Left kidney (tissue), 8 donors: ENCODE measurements at places on chromosomes 2 and 18. TPM values are rescaled to one million over a fixed set of nuclear protein-coding genes. Genes with fewer than 3 reads are reported as not detected.

DNA sequence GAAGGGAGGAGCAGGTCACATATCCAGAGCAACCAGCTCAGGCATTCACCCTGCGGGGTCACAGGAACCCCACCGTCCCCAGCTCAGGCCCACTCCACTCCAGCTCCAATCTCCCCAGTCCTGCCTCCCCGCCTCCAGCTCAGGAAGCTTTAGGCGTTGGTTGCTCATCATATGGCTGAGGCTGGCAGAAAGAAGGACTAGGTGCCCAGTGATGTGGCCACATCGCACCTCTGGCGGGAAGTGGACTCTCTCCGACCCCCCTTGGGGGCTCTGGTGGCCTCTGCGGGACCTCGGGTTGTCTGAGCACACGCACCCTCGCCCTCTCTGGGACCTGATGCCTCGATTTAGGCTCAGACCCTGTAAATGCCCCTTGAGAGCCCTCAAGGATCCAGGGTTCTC is 187.7 kb downstream of the ZFP36L2 start:
- DNase-seq, result no peak

DLX2 gene
- not detected for polyA plus RNA-seq

SLC14A1 gene
- polyA plus RNA-seq, result 1.7 TPM

DNA sequence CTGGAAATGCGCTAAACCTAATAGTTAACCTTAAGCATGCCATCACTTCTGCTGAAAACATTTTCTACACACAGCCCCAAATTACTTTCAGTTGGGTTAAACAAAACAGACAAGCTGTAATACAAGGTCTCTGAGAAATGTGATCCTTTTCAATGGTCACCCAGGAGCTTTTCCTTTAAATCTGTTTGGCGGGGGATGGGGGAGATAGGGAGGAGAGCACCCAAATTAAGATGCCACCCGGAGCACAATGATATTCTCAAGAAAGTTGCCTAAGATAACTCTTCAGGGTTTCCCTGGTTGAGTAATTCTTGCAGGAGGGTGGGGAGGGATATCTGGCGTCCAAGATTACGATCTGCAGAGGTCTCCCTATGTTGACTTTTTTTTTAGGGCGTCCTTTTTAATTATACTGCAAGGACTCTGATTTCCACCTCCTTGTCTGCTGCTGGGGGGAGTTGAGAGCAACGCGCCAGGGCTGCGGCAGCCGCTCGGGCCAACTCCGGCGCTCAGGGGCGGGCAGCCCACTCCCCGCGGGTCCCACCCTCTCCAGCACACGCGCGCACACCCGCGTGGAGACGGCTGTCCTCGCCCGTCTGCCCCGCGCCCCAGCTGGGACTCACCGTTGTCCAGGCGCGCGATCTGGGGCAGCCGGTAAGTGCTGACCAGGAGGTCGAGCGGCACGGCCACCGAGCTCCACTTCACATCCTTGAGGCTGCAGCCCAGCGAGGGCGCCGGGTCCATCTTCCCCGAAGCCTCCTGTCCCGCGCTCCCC is 807 bp downstream of the GAREM1 start:
- DNase-seq, result no peak

NOL4 gene
- polyA plus RNA-seq, result 2.8 TPM

DNA sequence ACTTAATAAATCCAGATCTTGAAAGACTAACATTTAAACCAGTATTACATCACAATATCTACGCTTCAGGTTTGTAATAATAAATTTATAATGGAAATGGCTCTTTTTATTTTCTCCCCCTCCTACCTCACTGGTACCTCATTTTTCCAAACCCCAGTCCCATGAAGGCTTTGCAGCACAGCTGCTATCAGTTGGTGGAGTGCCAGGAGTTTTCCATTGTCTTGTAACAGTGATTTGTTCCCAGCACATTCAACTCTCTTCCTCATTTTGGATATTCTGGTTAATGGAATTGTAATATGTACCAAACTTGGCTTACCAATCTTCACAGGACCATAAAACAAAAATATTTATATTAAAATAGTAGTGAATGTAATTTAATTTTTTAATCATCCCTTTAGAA is 91.2 kb downstream of the VRK2 start:
- no peak for DNase-seq

GRCh38 chr18:75016025-75016717 is 192.8 kb downstream of the PTGR3 start:
- DNase-seq, result no peak

DNA sequence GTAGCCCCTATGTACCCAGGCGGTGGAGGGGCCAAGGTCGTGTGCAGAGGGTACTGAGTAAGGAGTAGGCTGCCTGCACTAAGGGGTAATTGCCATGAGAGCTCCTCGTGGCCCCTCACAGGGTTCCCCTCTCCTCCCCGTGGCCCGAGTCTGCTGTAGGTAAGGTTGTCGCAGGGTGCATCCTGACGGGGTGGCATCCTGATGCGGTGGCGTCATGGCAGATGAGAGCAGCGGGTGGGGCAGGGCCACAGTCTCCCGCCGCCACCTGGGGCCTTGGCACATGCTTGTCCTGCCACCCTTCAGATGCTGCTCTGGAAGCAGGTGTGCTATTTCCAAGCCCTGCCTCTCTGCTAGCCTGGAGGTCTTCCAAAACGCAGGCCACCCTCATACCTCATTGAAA is 89.7 kb downstream of the EIPR1 start:
- no peak for DNase-seq

HOXD10 gene
- 220 TPM for polyA plus RNA-seq

DNA sequence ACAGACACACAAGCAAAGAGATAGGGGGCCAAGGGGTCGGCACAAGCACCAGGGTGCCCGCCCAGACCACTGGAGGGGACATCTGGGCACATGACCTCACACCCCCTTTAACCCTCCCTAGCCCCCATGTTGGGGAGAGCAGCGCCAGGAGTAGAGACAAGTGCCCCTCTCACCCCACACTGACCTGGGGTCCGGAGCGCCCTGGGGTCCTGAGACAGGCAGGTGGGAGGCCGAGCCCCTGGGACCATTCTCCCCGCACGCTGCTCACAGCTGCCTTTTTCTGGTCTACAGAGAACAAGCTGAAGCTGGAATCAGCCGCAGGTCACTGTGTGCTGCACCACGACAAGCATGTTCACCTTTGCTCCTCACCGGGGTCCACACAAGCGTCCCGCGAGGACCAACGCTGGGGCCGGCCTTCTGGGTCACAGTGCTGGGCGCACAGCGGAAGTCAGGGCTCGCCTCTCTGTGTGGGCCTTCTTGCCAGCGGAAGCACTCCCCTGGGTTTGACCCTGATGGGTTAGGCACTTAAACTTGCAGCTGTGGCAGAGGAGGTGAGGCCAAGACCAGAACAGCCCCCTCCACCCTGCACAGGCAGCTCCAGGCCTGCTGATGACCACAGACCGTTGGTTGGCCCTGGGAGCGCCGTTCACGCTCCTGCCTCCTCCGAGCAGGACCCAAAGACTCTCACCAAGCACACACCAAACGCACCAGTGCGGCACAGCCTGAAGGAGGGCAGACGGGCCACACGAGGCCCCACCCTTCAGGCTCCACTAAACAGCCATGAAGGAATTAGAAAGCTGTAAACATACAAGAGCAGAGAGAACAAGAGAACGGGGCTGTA is 275.3 kb downstream of the EIPR1 start:
- no peak for DNase-seq

DNA sequence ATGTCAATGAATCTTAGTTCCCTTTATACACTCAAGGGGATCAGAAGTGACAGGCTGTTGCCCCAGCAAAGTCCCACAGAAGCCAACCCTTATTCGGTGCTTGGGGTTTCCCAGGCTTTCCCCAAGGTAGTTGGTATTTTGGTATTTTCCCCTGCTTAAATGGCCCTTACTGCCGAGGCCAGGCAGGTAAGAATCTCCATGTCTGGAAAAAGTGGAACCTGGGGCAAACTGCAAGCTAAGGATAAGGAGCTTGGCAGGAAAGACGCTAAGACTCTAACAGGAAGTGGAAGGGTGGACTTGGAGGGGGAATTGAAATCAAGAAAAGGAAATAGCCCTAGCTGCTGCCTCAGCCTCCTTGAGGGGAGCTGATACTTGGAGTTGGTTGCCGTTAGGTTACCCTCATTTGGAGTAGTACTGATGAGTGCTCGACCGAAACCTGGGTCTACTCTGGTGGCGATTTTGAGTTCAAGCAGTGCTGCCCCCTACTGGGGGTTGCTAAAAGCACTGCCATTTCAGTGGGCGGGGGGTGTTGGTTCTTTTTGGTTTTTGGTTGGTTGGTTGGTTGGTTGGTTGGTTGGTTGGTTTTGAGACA is 3.3 kb upstream of the GPBAR1 start:
- DNase-seq, result no peak

DNA sequence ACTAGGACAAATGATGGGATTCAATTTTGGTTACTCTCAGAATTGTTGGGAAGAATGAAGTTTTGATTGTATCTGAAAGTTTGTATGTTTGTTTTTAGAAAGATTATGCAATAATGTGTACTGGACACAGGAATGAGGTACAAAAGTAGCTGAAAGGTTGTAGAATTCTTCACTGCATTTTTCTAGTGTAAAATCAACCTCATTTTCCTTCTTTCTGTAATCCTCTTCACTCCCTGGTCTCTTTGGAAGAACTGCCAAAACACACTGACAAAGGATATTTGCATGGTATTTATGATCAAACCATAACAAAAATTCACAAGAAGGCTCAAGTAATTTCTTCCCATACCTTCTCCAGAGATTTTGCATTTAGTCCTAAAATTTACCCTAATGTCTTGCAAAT is 110.7 kb downstream of the ZEB2 start:
- DNase-seq, result no peak
